Tibial nerve (tissue), 4 donors: ENCODE measurements at places on chromosomes 1 and 21. TPM values are rescaled to one million over a fixed set of nuclear protein-coding genes. Genes with fewer than 3 reads are reported as not detected.

GRCh38 chr1:229554886-229555621 is 3.5 kb downstream of the ABCB10 start:
- H3K27me3 ChIP-seq: no peaks in the 10 kb centered on the region
- H3K4me3 ChIP-seq: no peak overlapping the region
- no peak for DNase-seq
- no peak overlapping the region for H3K27ac ChIP-seq
- H3K36me3 ChIP-seq: no peaks in the 10 kb centered on the region
- H3K4me1 ChIP-seq: peaks cover 14% of the 10 kb centered on the region

DNA sequence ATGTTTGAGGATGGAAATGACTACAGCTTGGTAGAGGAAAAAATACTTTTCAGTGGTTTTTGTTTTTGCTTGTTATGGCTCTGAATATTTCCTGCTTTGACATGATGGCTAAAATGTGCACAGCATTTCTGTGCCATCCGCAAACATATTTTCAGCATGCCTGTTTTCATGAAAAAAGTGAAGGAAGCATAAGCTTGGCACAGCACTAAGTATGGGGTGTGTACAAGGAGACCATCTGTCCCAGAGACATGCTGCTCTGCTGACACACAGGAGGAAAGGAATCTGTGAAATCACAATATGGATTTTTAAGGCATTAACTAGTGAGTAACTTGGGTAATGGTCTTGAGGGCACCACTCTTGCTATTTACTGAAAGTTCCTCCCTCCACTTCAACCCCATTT is 595.5 kb downstream of the RWDD3 start:
- no peaks in the 10 kb centered on the region for H3K4me1 ChIP-seq
- no peaks in the 10 kb centered on the region for H3K27me3 ChIP-seq
- H3K27ac ChIP-seq: no peak overlapping the region
- H3K36me3 ChIP-seq: no peaks in the 10 kb centered on the region
- no peak overlapping the region for H3K4me3 ChIP-seq
- no peak for DNase-seq

The PTPRF gene
- total RNA-seq: 83.7 TPM

DNA sequence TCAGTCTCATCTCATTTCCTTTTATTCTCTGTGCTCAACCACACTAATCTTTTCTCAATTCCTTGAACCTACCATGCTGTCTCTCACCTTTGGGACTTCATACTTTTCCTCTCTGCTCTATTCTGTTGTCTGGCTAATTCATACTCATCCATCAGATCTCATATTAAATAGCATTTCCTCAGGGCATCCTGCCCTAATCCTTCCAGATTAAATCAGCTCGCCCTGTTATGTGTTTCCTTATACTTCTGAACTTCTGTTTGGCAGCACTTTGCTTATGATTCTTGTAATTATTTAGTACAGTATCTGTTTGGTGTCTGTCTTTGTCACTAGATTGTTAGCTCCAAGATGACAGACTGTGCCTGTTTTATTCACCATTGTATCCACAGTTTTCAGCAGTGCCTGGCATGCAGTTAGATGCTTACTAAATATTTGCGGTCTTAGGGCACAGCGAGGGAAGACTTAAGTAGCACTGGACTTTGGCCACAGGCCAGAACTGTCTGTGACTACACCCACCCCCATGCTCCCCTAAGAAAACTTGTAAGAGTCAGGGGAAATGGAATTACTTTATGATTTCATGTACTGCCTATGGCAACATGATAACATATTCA is 9.9 kb upstream of the CAP1 start:
- H3K4me3 ChIP-seq: no peak overlapping the region
- no peak for DNase-seq
- H3K36me3 ChIP-seq: no peaks in the 10 kb centered on the region
- H3K27ac ChIP-seq: no peak overlapping the region
- H3K4me1 ChIP-seq: peaks cover 3% of the 10 kb centered on the region

DNA sequence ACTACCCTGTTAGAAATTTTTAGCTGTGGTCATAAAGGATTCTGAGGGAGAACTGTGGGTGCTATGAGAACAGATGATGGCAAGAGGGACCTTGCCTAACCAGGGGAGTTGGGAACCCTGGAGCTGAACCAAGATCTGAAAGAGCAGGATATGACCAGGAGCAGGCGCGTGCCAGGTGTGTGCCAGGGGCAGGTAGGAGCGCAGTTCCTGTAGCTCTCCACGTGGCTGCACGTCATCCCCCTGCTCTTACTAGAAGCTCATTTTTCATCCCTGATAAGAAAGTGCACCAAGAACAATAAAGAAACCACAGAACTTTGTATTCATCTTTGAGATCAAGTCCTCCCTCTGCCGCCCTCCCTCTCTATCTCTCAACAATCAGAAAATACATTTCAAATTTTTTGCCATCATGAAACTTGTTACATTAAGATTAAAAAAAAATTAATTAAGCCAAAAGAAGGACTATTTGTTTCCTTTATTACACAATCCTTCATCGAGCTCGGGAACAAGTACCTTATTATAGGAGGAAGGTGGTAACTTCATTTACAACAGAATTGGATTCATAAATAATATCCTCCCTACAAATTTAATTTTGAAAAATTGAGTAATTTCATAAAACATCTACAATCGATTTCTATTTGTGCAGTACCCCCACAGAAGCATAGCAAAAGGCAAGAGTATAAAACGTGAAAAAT is 78.5 kb downstream of the SLC35F3 start:
- H3K27me3 ChIP-seq: no peaks in the 10 kb centered on the region
- no peaks in the 10 kb centered on the region for H3K4me1 ChIP-seq
- H3K4me3 ChIP-seq: no peak overlapping the region
- no peak for DNase-seq
- H3K36me3 ChIP-seq: no peaks in the 10 kb centered on the region
- no peak overlapping the region for H3K27ac ChIP-seq

- no peak overlapping the region for H3K27ac ChIP-seq
- no peaks in the 10 kb centered on the region for H3K4me1 ChIP-seq
- no peak for DNase-seq
- H3K36me3 ChIP-seq: no peaks in the 10 kb centered on the region
Measured at GRCh38 chr1:50156241-50157010, 47.7 kb downstream of the ELAVL4 start.

DNA sequence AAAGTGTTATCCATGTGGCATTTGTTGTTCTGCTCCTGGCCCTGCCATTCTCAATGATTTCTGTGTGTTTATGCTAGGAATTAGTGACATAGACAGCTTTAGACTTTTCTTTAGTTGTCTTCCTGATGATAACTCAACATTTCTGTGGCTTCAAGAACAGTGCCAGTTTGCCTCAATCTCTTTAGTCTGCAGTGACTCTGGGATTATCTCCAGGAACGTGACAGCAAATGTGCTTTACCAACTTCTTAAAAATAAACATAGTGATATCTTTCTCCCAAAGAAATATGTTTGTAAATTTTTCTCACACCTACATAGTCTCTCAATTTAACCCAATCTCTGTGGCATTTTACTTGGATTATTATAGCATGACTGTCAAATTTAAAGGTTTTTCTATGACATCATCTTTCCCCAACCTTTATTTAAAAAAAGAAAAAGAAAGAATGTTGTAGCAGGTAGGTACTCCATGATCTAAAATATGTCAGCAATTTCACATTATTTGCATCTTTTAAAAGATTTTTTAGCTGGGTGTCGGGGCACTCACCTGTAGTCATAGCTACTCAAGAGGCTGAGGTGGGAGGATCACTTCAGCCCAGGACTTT is 24.6 kb downstream of the RNASEL start:
- H3K4me3 ChIP-seq: no peak overlapping the region
- no peaks in the 10 kb centered on the region for H3K4me1 ChIP-seq
- H3K27ac ChIP-seq: no peak overlapping the region
- no peaks in the 10 kb centered on the region for H3K36me3 ChIP-seq
- no peaks in the 10 kb centered on the region for H3K27me3 ChIP-seq

The PALMD gene
- 64.5 TPM for total RNA-seq

- no peak overlapping the region for H3K4me3 ChIP-seq
- no peaks in the 10 kb centered on the region for H3K36me3 ChIP-seq
Measured at GRCh38 chr1:42979896-42980800, 21.5 kb upstream of the SLC2A1 start.

The ADAMTS1 gene
- total RNA-seq: 412 TPM

GRCh38 chr1:96842215-96842614 is 120.6 kb downstream of the PTBP2 start:
- no peak overlapping the region for H3K4me3 ChIP-seq
- H3K36me3 ChIP-seq: no peaks in the 10 kb centered on the region
- no peak for DNase-seq
- no peaks in the 10 kb centered on the region for H3K27me3 ChIP-seq
- no peaks in the 10 kb centered on the region for H3K4me1 ChIP-seq

DNA sequence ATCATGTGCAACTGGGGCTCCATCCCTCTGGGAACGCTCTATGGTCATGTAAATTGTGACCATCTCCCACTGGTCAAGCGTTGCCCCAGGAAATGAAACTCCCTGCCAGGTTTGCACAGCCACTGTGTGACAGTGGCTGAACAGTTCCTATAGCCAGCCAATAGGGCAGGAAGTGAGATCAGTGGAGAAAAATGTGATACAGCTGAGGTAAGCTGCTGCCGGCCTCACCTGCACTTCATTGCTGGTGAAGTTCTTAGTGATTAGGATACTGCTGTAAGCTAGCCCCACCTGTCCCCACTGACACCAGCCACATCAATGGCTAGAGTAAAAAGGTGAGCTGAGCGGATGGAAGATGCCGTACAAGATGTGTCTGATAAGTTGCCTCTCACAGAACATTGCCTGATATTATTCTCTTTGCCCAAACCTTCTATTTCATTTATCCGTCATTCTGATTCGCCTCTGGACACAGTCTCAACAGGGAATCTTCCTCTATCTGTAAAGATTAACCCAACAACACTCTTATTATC is 38.4 kb upstream of the CDC42BPA start:
- H3K4me3 ChIP-seq: no peak overlapping the region
- H3K4me1 ChIP-seq: no peaks in the 10 kb centered on the region
- peak overlapping the region; percentile 8 for H3K27ac ChIP-seq
- no peak for DNase-seq
- H3K27me3 ChIP-seq: no peaks in the 10 kb centered on the region

DNA sequence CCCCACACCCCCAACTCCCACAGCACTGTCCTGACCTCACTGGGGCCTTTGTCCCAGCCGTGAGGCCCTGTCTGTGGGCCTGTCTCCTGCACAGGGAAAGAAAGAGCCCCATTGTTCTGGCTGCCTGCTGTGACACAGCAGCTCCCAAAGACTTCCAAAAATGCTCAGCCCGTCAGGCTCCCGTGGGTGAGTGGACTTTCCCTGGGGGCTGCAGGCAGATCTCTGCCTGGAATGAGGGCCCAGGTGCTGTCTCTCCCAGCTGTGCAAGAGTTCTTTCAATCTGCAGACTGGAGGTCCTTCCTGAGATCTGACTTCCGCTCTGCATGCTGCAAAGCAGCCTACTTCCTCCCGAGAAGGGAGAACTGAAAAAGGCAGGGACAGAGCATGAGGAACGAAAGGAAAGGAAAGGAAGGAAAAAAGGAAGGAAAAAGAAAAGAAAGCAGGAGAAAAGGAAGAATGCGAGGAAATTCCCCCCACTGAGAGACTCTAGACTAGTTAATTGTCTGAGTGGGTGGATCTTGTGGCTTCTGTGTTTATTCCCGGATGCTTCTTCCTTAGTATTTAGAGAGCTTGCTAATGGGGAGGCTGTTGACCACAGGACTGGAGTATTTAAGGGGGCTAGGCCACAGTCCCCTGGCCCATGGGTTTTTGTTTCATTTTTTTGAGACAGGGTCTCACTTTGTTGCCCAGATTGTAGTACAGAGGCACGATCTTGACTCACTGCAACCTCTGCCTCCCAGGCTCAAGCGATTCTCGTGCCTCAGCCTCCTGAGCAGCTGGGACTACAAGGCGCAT is 15.0 kb downstream of the NES start:
- H3K27me3 ChIP-seq: no peaks in the 10 kb centered on the region
- peak overlapping the region; percentile 84 for H3K27ac ChIP-seq
- no peak for DNase-seq
- no peaks in the 10 kb centered on the region for H3K36me3 ChIP-seq
- no peak overlapping the region for H3K4me3 ChIP-seq
- peaks cover 91% of the 10 kb centered on the region for H3K4me1 ChIP-seq

GRCh38 chr1:8409106-8409505 is 91.2 kb downstream of the SLC45A1 start:
- H3K4me3 ChIP-seq: peak overlapping the region; percentile 3
- H3K27ac ChIP-seq: peak overlapping the region; percentile 86
- DNase-seq: peak; percentile 22
- H3K27me3 ChIP-seq: no peaks in the 10 kb centered on the region

DNA sequence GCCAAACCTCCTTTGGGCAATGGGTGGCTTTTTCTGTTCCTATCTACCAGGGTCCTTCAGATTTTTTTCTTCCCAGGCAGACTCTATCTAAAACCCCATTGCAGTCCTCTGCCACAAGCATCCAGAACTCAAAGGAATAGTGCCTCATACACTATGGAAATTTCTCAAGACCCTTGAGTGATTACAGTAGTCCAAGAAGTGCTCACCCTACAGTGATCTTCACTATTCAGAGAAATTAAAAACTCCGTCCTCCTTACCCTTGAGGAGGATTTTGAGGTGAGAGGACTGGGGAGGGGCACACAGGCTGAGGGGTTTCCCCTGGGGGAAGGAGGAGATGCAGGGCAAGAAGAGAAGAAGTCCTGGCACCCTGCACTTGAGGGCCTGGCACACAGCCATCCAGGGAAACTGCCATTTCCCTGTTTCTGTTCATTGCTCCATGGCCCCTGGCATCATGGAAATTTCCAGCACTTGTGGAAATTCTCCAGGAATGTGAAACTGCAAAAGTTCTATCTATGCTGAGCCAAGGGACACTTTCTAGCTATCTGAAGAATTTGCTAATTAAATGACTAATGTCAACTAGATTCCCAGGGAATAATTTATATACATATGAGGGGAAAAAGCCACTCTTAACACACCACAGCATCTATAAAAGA is 102.5 kb upstream of the ATP1B1 start:
- no peaks in the 10 kb centered on the region for H3K27me3 ChIP-seq
- H3K36me3 ChIP-seq: no peaks in the 10 kb centered on the region
- no peak overlapping the region for H3K27ac ChIP-seq
- no peak overlapping the region for H3K4me3 ChIP-seq
- no peak for DNase-seq

The UBL4B gene
- total RNA-seq: 0.42 TPM

DNA sequence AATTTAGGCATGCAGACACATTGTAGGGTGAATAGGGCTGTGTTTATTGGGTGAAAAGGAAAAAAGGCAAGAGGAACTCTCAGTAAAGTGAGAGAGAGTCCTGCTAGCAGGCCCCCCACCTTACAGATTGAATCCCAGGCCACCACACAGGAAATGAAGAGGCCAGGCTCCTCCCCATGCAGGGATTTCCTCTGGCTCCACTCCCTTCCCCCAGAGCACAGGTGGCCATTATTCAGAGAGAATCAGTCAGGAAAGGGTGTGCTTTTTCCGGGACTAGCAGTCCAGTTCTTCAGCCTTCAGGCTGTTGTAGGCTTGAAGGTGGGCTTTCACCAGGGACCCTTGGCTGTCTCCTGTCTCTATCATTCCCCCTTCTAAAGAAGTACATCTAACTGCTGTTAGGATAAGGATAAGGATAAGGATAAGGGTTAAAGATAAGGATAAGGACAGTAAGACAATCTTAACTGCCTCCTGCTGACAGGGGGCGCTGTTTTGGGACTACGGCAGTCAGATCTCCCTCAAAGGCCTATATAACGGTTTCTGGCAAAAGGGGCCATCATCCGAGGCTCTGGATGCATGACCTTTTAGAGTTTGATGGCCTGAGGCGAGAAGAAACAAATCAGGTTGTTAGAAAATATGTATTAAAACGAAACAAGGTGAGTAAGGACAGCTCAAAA is 26.3 kb downstream of the ZNF648 start:
- H3K36me3 ChIP-seq: no peaks in the 10 kb centered on the region
- H3K4me3 ChIP-seq: no peak overlapping the region
- no peak for DNase-seq
- no peaks in the 10 kb centered on the region for H3K4me1 ChIP-seq
- no peak overlapping the region for H3K27ac ChIP-seq

The CD164L2 gene
- total RNA-seq: not detected

The ATXN7L2 gene
- total RNA-seq: 6.5 TPM

The DMBX1 gene
- not detected for total RNA-seq
